Stimulated activated CD4-positive, alpha-beta T cell treated with anti-CD3 and anti-CD28 coated beads, Interleukin-4, amount 100 ng/mL, for 24 hours (primary cell): ENCODE measurements at places on chromosomes 11 and 22.

DNA sequence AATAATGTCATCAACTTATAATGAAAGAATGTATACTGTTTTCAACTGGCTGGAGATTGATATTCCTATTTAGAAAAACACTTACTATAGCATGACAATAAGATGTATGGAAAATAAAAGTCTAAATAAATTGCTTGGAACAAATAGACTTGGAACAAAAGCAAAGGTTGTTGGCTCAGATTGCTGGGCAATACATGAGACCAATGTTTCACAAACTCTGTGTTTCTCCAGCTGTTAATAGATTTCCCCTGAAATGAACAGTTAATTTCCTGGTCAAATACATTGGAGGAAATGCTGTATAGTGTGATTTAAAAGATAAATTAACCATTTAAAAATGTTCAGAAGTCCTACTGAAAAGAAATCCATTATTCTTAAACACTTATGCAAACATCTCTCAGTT lies 40.1 kb upstream of the CTSC start:
- no peak for DNase-seq

DNA sequence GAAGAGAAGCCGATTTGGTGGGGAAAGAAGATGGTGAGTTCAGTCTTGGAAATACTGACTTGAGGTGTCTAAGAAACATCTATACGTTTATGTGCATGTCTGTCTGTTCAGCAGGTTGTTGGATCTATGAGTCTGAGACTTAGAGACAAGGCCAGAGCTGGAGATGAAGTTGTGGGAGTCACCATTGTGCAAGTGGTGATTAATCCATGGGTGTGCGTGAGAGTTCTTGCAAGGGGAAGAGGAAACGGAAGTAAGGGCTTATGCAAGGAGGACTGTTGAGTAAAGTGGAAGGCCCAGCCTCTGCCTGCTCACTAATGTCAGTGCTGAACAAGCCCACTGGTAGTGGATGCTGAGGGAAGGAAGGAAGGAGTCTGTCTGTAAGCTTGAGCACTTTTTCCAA lies 9.7 kb downstream of the TMEM45B start:
- no peak for DNase-seq

DNA sequence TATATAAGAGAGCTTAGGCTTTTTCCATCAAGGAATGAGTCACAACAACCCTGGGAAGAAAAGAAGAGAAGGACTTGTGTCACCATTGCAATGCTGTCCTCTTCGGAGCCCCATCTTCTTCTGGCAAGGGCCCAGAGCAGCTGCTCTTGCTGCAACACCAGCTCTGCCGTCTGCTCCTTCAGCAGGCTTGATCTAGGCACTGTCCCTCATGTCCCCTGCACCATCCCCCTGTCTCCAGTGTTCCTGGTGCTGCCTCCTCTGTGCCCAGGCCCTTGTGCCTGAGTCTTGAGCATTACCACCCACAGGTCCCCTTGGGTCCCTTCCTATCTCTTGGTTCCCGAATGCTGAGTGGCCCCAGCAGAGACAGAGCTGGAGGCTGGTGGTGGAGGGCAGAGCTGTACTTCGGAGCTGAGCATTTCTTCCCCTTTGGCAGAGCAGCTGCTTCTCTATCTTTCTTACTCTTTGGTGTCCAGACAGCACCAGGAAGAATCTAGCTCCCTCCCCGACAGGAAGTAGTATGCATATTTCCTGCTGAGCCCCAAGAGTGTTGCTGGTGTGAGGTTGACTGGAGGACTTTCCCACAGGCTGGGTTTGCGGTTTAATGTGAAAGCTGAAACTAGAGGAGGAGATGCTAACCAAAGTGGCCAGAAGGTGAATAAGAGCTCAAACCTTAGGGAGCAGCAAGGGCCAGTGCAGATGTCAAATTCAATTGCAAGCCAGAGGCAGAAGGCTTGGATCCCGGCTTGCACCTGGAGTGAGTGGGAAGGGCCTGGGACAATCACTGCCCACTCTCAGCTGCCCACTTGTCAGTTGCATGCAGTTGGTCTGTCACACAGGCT lies 27.8 kb downstream of the WEE1 start:
- peak; percentile 70 for DNase-seq

GRCh38 chr22:48143856-48144255 lies 1381.4 kb downstream of the TBC1D22A start:
- DNase-seq = no peak

DNA sequence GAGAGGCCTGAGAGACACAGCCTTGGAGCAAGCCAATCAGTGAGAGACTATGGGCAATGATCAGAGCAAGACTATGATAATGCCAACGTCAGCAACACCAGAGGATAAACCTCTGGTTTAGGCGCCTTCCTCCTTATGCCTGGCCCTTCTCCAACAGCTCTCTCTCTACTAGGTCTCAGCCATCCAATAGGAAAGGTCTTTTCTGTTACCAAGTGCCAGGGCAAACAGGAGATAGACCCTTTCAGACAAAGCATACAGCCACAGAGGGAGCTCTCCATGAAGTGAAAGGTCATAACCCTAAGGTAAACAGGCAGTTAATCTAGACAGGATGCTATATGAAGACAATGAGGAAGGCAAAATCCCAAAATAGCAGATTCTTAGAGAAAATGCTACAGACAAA lies 9.5 kb downstream of the STK33 start:
- no peak for DNase-seq

DNA sequence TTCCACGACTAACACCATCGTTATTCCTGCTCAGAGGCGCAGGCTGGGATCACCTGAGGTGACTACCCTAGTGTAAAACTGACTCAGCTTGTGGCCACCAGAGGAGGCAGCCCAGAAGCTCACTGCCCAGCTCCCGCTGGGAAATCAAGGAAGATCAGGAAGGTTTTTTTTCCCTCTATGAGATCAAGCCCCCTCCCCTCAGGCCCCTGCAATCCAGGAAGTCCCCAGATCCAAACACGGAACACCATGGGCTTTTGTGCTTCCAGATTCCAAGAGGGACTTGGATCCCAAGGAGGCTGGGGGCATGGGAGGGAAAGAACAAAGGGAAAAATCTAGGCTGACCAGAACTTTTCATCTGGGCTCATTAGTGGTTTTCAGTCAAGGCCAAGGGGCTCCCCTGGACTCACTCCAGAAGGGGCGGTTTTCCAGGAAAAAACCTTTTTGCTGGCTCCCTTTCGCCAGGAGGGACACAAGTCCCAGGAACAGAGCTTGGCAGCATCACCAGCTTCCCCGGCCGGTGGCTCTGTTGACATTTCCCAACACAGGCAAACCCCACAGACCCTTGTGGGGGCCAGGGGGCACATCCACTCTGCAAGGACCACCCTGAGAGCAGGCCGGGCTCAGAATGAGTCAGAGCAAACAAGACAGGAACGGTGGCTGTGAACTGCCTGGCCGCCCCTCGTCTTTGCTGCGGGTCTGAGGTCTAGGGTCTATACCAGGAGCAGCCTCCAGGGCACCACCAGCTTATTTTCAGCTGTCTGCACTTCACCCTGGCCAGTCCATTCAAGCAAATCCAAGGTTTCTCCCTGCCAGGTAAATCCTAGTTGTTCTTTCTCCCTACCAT lies 36.8 kb downstream of the MYH9 start:
- DNase-seq = no peak
